ENCODE measurements at places on chromosomes 16 and 17.

- H3K27me3 ChIP-seq: no peaks in the 10 kb centered on the region
- no peak overlapping the region for H3K4me3 ChIP-seq
- H3K4me1 ChIP-seq: no peaks in the 10 kb centered on the region
- H3K27ac ChIP-seq: no peak overlapping the region
Observed at GRCh38 chr17:17719966-17720543, 38.8 kb downstream of the RAI1 start.

DNA sequence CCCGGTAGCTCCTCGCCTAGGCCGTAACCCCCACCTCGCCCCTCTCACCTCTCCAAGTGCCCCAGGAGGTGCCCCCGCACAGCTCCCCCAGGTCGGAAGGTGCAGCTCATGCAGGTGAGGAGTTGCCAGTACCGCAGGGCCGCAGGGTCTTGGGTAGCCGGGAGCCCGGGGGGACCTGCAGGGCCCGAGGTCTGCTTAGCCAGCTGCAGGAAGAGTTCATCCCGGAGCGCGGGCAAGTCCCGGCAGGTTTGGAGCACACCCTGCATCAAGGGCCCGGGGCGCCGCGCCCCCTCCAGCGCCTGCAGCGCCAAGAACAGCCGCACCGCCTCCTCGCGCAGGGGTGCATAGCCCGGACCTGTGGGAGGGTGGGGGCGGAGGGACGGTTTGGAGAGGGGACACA is 4.8 kb downstream of the PLEKHH3 start:
- peaks cover 34% of the 10 kb centered on the region for H3K36me3 ChIP-seq
- peaks cover 40% of the 10 kb centered on the region for H3K4me1 ChIP-seq
- H3K27me3 ChIP-seq: no peaks in the 10 kb centered on the region
- H3K4me3 ChIP-seq: no peak overlapping the region

GRCh38 chr16:86963600-86964575 is 353.3 kb downstream of the C16orf95 start:
- H3K36me3 ChIP-seq: no peaks in the 10 kb centered on the region
- no peak overlapping the region for H3K4me3 ChIP-seq
- H3K27me3 ChIP-seq: peaks cover 37% of the 10 kb centered on the region
- no peak overlapping the region for H3K27ac ChIP-seq
- no peak for DNase-seq

GRCh38 chr16:49587511-49587910 is 213.9 kb downstream of the C16orf78 start:
- H3K27me3 ChIP-seq: peaks cover 21% of the 10 kb centered on the region
- no peaks in the 10 kb centered on the region for H3K4me1 ChIP-seq
- no peak overlapping the region for H3K27ac ChIP-seq
- no peak for DNase-seq

DNA sequence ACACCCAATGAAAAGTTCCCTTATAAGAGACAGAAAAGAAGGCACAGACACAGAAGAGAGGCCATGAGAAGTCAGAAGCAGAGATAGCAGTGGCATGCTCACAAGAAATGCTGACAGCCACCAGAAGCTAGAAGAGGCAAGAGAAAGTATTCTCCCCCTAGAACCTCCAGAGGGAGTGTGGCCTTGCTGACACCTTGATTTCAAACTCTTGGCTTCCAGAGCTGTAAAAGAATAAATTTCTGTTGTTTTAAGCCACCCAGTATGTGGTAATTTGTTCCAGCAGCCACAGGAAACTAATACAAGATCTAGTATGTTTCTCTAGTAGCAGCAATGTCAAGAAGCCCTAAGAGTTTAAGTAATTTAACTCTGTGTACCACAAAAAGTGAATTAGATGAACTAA is 87.2 kb upstream of the NOG start:
- H3K27me3 ChIP-seq: peaks cover 49% of the 10 kb centered on the region
- DNase-seq: no peak
- no peak overlapping the region for H3K27ac ChIP-seq
- H3K36me3 ChIP-seq: no peaks in the 10 kb centered on the region

- no peaks in the 10 kb centered on the region for H3K36me3 ChIP-seq
- no peak overlapping the region for H3K4me3 ChIP-seq
- peaks cover 26% of the 10 kb centered on the region for H3K4me1 ChIP-seq
- peak overlapping the region; percentile 77 for H3K27ac ChIP-seq
- no peak for DNase-seq
Observed at GRCh38 chr17:63675231-63675606, 24.7 kb downstream of the LIMD2 start.

GRCh38 chr16:89860747-89861304 is 12.6 kb upstream of the TCF25 start:
- no peak overlapping the region for H3K4me3 ChIP-seq
- peak; percentile 51 for DNase-seq
- H3K4me1 ChIP-seq: peaks cover 9% of the 10 kb centered on the region
- no peak overlapping the region for H3K27ac ChIP-seq

DNA sequence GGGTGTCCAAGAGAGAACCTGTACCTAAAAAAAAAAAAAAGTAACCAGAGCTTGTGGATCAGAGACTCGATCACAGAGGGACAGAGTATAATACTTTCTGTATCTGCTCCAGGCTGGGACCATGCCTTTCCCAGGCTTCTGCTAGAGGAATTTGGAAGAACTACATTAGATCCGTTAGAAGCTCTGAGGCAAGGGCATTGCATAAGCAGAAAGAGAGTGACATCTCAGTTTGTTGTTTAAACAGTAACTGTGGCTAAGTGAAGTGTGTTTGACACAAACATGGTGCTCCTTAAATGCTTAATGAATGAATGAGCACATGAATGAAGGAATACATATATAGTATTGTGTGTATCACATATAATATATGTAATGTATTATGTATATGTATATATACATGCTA is 131.2 kb downstream of the HS3ST3B1 start:
- H3K27ac ChIP-seq: no peak overlapping the region
- H3K4me1 ChIP-seq: no peaks in the 10 kb centered on the region
- no peaks in the 10 kb centered on the region for H3K36me3 ChIP-seq
- H3K4me3 ChIP-seq: no peak overlapping the region
- H3K27me3 ChIP-seq: no peaks in the 10 kb centered on the region

DNA sequence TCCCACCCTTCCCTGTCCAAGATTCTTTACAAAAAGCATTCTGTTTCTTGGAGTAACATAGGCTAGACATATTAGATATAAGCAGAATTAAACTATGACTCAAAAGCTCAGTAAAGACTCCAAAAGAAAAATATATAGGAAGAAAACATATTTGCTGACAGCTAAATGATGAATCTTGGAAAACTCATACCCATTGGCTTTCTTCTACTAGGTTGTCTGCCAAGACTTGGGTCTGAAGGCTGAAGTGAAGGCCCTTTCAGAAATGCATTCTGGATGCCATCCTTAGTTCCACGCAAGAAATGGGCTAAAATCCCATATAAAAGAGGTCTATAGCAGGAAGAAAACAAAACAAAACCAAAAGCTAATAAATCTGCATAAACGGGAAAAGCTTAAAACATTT is 15.1 kb downstream of the CEP20 start:
- DNase-seq: no peak
- no peaks in the 10 kb centered on the region for H3K4me1 ChIP-seq
- H3K36me3 ChIP-seq: peaks cover 13% of the 10 kb centered on the region
- no peak overlapping the region for H3K27ac ChIP-seq
- H3K27me3 ChIP-seq: no peaks in the 10 kb centered on the region

DNA sequence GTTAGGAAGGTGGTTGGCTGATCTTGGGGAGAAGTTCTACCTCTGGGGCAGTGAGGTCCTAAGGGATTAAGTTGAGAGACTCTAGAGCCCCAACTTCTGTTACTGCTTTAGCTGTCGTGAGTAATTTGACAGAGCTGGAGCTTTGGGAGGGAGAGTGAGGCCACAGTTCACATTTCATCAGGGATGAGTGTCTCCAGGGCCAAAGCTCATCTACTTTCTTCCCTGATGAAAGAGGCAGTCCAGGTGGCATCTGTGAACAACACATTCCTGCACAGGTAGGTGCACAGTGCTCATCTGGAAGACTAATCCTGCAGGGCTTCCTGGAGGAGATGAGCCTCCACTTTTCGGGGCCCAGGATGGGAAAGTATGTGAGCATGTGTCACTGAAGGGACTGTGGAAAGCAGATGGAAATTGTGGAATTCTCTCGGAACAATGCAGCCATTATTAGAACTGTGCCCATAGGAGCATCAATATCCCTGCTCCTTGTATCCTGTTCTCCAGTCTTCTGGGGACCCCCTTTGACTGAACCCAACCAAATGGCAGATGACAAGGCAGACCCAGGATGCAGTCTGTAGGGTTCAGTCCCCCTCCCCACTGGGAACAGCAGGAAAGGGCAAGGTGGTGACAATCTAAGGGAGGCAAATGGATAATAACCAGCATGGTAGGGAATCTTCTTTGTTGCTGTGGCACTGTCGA is 9.0 kb downstream of the DYNLL2 start:
- peaks cover 58% of the 10 kb centered on the region for H3K36me3 ChIP-seq
- H3K27ac ChIP-seq: no peak overlapping the region
- H3K4me3 ChIP-seq: no peak overlapping the region
- H3K4me1 ChIP-seq: no peaks in the 10 kb centered on the region
- no peaks in the 10 kb centered on the region for H3K27me3 ChIP-seq

- H3K27ac ChIP-seq: no peak overlapping the region
- H3K4me1 ChIP-seq: peaks cover 10% of the 10 kb centered on the region
- no peak overlapping the region for H3K4me3 ChIP-seq
- no peak for DNase-seq
- no peaks in the 10 kb centered on the region for H3K36me3 ChIP-seq
Observed at GRCh38 chr17:45874151-45874550, 20.2 kb upstream of the MAPT start.

DNA sequence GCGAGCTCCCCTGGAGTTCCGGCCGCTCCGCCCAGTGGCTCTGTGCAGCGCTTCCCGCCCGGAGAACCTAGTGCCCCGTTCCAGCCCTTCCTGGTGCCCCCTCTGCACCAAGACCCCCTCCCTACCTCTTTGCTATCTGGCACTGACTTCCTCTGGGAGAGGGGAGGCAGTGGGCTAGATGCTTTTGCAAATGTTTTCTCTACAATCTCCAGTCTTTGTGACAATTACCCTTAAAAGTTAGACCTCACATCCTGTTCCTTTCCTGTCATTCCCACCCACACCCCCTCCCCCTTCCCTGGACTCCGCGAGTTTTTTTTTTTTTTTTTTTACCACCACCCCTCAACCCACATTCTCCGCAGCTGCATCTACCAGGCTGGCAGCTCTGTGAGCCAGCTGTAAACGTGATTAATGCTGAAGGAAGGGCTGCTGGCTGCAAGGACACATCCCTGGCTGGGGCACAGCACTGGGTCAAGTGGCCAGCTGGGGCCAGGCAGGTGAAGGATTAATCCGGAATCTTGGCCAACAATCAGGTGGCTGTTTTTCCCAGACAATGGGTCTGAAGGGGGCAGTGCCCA is 101.5 kb downstream of the MGAT5B start:
- DNase-seq: no peak
- H3K27ac ChIP-seq: no peak overlapping the region
- H3K36me3 ChIP-seq: no peaks in the 10 kb centered on the region
- peaks cover 7% of the 10 kb centered on the region for H3K27me3 ChIP-seq
- H3K4me3 ChIP-seq: peak overlapping the region; percentile 34

GRCh38 chr17:77332981-77333685 is 192.4 kb downstream of the SEC14L1 start:
- peaks cover 23% of the 10 kb centered on the region for H3K4me1 ChIP-seq
- H3K36me3 ChIP-seq: peaks cover 26% of the 10 kb centered on the region
- no peaks in the 10 kb centered on the region for H3K27me3 ChIP-seq
- H3K4me3 ChIP-seq: no peak overlapping the region
- H3K27ac ChIP-seq: peak overlapping the region; percentile 7

- H3K4me1 ChIP-seq: peaks cover 6% of the 10 kb centered on the region
- peak overlapping the region; percentile 71 for H3K4me3 ChIP-seq
- H3K27ac ChIP-seq: peak overlapping the region; percentile 82
- no peak for DNase-seq
Observed at GRCh38 chr16:67431775-67432505, 1.0 kb downstream of the HSD11B2 start.

DNA sequence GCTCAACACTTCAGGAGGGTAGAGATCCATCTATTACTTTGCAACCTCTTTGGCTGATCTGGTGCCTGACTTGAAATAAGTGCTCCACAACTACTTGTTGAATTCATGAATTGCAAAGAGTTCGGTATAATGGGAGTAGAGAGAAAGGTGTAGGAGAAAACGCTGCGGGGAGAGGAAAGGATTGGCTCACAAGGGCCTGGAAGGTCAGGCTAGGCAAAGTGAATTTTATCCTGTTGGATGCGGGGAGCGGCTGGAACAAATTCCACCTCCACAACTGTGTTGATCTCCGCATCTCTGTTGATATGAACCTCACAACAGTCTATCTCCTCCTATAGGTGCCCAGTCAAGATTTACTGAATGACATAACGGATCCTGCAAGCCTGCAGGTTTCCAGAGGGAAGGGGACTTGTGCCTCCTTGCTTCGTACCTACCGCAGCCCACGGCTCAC is 684 bp downstream of the SLX4 start:
- DNase-seq: no peak
- peak overlapping the region; percentile 92 for H3K4me3 ChIP-seq
- H3K27me3 ChIP-seq: no peaks in the 10 kb centered on the region
- H3K27ac ChIP-seq: peak overlapping the region; percentile 84

DNA sequence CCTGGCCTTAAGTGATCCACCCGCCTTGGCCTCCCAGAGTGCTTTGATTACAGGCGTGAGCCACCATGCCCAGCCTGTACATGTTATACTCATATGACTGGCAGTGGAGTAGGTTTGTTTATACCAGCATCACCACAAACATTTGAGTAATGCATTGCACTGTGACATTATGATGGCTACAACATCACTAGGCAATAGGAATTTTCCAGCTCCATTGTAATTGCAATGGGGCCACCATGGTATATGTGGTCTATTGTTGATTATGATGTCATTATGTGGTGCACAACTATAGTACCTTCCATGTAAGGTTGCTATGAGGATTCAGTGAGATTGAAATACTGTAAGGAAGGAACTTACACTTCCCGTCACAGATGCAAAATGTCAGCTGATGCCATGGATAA is 168.9 kb downstream of the COPRS start:
- no peaks in the 10 kb centered on the region for H3K36me3 ChIP-seq
- H3K4me1 ChIP-seq: no peaks in the 10 kb centered on the region
- H3K27ac ChIP-seq: no peak overlapping the region

DNA sequence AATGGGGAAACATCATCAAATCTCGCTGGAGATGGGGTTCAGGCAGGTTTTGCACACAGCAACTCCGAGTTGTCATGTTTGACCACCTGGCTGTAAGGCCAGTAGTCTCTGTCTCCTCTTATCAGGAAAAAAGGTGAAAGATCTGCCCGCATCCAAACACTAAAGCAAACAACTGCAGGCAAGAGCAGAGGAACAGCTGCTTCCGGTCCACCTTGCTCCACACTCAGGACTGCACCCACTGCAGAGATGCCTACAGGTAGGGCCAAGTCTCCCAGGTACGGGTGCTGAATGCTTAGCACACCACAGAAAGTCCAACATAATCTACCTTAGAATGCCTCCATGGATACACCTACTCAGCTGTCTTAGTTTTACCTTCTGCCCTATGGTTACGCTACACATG is 7.3 kb downstream of the TEX2 start:
- no peak overlapping the region for H3K27ac ChIP-seq
- no peak for DNase-seq
- no peaks in the 10 kb centered on the region for H3K36me3 ChIP-seq
- no peaks in the 10 kb centered on the region for H3K4me1 ChIP-seq
